CD4-positive, alpha-beta memory T cell (primary cell): ENCODE measurements at places on chromosomes 1 and 21. TPM values are rescaled to one million over a fixed set of nuclear protein-coding genes. Genes with fewer than 3 reads are reported as not detected.
A peak's percentile ranks its signal among the peaks of the same experiment; 100 is the strongest.

- no peak for DNase-seq
These were observed 186.6 kb downstream of the NTNG1 start for GRCh38 chr1:107327446-107327845.

Gene WARS2
- 9.5 TPM for total RNA-seq

Gene SMPDL3B
- total RNA-seq: not detected

GRCh38 chr21:19565587-19565986 is 1162.0 kb upstream of the TMPRSS15 start:
- no peak for DNase-seq

Gene SLC16A4
- total RNA-seq: 0.90 TPM

- no peak for DNase-seq
These were observed 81.2 kb upstream of the EFHD2 start for GRCh38 chr1:15328351-15329103.

DNA sequence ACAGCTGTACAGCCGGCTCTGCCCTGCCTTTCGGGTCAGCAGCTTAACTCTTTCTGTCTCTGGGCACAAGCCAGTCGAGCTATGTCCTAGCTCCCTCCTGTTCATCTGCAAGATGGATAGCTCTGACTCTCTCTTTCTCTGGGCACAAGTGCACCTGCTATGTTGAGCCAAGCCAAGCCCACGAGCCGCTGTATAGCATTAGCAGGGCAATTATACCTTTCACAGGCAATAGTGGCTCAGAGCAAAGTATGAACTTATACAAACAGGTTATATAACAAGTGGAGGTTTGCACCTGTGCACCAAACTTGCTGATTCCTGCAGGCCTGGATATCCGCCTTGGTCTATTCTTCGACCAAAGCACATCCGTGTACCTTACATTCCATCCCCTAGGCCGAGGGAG is 33.0 kb upstream of the CR2 start:
- DNase-seq: no peak

GRCh38 chr1:202216691-202217090 is 23.1 kb downstream of the LGR6 start:
- DNase-seq: no peak

- no peak for DNase-seq
These were observed 342.9 kb upstream of the PLXNA2 start for GRCh38 chr1:208587110-208587509.

- DNase-seq: peak; percentile 43
These were observed 83.3 kb downstream of the MPZL1 start for GRCh38 chr1:167805041-167805556.

Gene SERBP1
- total RNA-seq: 148 TPM

Gene ACOT11
- 1.00 TPM for total RNA-seq

GRCh38 chr1:192303029-192303428 is 13.8 kb upstream of the RGS21 start:
- DNase-seq: no peak

- no peak for DNase-seq
These were observed 10.0 kb downstream of the SPATA46 start for GRCh38 chr1:162366671-162367070.

DNA sequence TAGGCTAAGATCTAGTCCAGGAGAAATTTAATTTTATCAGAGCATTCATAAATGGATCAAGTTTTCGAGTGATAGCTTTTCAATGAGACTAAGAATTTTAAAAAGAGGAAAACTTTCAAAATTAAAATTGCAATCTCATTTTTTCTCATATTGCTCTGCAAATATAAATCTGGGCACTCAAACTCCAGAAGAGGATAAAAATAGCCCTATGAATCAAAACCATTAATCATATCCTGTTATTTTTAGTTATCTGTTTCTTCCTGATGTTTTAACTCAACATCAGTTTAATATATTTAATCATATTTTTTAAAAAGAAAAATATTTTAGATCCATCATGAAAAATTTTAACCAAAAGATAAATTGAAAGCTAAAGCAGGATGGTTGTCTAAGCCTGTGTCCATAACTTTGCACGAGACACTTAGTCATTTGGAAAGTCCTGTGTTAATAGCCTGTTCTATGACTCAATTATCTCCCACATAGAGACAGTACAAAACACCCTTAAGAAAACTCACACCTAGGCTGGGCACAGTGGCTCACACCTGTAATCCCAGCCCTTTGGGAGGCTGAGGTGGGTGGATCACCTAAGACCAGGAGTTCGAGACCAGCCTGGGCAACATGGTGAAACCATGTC is 17.1 kb upstream of the PRRC2C start:
- no peak for DNase-seq

- DNase-seq: no peak
These were observed 23.4 kb upstream of the POU2F1 start for GRCh38 chr1:167197236-167197635.

- no peak for DNase-seq
These were observed 3.0 kb downstream of the SPATA46 start for GRCh38 chr1:162373541-162374260.

DNA sequence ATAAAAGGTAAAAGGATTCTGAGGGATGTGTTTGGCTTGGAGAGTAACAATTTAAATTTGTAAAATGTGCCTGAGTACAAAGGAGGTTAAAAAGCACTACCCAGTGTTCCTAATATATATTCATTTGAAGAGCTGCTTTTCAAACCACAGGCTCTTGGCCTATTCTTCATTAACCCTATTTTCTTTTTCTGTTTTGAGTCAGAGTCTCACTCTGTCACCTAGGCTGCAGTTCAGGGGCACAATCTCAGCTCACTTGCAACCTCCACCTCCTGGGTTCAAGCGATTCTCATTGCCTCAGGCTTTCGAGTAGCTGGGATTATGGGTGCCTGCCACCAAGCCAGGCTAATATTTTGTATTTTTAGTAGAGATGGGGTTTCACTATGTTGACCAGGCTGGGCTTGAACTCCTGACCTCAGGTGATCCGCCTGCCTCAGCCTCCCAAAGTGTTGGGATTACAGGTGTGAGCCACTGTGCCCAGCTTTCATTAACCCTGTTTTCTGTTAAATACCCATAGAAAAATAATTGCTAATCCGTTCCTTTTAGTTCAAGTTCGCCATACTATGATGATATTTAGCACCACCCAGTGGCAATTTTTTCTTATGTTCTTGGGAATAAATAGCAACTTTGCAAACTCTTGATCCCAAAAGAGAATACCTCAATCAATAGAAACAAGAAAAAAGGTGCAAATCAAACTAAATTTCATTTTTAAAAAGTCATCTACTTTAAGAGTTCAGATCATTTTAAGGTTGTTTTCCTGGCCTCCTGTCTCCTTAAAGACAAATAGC is 30.5 kb downstream of the ZBTB8OS start:
- DNase-seq: no peak

Gene ZCCHC17
- 20.2 TPM for total RNA-seq

DNA sequence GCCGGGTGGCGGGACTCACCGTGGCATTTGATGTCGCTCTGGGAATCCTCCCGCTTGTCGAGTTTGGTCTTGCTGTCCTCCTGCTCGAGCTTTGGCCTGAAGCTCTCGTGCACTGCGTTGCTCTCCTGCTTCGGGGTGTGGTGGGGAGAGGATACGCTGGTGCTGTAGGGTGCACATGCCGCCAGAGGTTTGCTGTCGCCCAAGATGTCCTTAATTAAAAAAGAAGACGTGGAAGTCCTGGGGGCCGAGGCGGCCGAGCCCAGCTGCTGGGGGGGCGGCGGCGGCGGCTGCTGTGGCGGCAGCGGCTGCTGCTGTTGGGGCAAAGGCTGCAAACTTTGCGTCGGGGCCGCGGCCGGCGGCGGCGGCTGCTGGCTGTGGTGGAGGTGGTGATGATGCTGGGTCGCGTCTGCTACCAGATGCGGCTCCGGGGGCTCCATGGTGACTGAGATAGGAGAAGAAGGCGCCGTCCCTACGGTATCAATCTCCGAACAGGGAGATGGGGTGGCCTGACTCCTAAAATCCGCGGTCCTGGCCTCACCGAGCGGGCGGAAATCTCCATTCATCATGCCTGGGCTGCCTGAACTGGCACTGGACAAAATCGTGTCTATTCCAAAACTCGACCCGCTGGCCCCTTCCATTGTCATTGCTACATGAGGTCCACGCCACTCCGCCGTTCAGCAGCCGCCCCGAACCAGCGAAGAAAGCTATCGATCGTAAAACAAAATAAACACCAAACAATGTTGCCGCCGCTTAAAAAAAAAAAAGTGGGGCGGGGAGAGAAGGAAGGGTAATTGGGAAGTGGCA is at the start of gene BARHL2:
TSS of gene BARHL2 (minus strand) at position 751 of the 804 bp plus-strand sequence. CDS start at position 644, 107 bp downstream.
- no peak for DNase-seq

- no peak for DNase-seq
These were observed 32.0 kb downstream of the SORT1 start for GRCh38 chr1:109365642-109366204.

- DNase-seq: no peak
These were observed 13.5 kb upstream of the ZNF678 start for GRCh38 chr1:227549892-227550291.

GRCh38 chr1:211378844-211379243 is 52.2 kb downstream of the TRAF5 start:
- no peak for DNase-seq

Gene HJV
- not detected for total RNA-seq

Gene GJC2
- 0.80 TPM for total RNA-seq

DNA sequence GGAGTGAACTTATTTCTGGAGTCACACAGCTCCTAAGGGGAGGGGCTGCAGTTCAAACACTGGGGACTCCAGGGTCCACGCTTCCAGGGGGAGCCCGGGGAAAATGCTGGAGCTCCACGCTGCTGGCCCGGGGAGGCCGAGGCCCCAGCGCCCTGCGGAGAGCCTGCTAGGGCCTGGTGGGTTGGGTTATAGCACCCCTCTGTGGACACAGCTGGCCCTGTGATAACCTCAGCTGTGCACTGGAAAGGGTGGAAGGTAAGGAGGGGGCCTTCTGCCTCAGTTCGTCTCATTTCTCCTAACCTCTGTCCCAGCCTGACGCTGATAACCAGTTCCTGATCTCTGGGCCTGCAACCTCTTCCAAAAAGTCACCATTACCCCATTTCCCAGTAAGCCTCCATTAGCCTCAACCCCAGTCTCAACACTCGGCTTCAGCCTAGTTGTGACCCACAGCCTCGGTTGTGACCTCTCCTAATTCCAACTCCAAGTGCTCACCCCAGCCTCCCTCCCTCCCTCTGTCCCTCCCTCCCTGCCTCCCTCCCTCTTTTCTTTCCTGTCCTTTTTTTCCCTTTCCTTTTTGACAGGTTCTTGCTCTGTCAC is 7.1 kb downstream of the NBL1 start:
- DNase-seq: peak; percentile 35

Gene MRPS6
- 76.9 TPM for total RNA-seq

DNA sequence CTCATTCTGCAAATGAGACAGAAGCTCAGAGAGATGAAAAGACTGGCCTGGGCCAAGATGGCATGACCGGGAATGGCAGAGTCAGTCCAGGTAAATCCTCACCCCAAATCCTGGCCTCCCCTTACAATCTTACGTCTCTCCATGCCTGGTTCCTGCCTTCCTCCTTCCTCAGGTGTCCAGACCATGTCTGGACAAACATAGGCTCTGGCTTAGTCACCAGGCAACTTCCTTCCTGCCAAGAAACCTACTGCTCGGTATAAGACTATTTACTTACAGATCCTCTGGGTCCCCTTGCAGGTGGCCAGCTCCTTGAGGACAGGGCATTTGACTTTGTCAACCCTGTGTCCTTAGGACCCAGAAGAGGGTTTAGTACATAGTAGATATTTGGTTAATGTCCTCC is 69.4 kb upstream of the ROR1 start:
- DNase-seq: no peak

GRCh38 chr1:9317591-9318417 is 25.1 kb downstream of the SPSB1 start:
- DNase-seq: no peak

DNA sequence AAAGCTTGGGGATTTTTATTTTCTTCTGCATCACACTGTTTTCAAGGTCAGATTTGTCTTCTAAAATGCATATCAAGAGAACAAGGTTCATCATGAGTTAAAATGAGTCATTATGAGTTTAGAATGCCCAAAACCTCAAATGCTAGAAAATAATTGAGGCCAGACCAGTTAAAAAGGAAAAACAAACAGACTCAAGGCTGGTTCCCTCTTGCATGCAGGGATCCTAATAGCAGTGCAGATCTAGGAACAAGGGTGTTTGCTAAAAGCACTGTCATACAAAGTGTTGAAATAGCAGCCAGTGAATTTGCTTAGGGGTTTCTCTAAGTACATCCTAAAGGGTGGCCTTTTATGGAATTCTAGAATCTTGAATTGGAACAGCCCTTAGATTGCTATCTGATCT is 15.3 kb downstream of the BEND5 start:
- DNase-seq: no peak

GRCh38 chr21:45952974-45953373 is 28.6 kb upstream of the COL6A1 start:
- no peak for DNase-seq

DNA sequence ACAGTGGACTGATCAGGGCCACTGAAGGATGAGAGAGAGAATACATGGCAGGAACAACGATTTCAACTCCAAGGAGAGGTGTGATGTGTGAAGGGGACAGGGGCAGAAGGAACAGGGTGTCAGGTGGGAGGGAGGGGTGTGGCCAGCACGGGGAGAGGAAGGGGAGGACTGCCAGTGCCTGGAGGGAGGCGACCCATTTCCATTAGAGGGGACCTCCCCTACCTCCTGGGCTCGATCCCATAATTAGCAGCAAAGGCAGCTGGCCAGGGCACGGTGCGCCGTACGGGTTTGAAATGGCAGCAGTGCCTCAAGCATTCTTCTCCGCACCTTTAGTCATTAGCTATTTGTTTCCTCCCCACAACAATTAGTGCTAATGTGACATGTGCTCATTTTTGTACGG is 22.7 kb downstream of the CRYAA start:
- no peak for DNase-seq

DNA sequence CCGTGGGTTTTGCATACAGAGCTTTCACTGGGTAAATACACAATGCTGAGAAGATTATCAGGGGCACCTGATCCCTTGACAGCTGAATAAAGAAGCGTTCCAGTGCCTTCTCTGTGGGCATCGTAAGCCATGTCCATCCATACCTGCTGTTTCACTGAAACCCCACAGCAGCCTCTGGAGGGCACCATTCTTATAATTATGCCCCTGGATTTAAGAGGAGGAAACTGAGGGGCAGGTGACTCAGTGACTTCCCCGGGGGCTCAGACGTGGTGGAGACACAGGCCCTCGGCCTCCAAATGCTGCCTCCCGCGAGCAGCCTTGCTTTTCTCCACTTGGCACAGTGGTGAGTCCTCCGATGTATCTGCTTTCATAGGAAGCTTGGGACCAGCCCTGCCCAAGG is 56.7 kb downstream of the B3GALT5 start:
- no peak for DNase-seq

Gene SH3BGR
- total RNA-seq: 0.58 TPM

GRCh38 chr1:22114083-22115012 is 28.5 kb downstream of the WNT4 start:
- no peak for DNase-seq

DNA sequence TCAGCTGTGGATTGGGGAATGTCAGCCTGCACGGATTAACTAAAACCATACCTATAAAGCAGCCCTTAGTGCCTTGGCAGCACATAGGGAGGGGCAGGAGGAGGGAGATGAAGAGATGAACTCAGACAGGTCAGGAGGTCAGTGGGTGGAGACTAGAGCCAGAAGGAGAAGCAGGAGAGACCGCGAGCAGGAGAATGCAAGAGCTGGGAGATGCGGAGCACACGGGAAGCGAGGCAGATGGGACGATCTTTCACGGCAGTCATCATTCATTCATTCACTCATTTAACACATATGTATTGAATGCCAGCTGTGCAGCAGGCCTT is 41.9 kb downstream of the NEK2 start:
- DNase-seq: no peak
